Hematopoietic multipotent progenitor cell treated with erythropoietin and hydrocortisone succinate and interleukin-3 and kit ligand, for 6 days (in vitro differentiated cells): ENCODE measurements at places on chromosomes 2 and 18.

GRCh38 chr2:189015359-189015758, 41.2 kb downstream of the COL3A1 start:
- no peak for DNase-seq

GRCh38 chr18:45896991-45897390, 70.1 kb downstream of the EPG5 start:
- no peak for DNase-seq

DNA sequence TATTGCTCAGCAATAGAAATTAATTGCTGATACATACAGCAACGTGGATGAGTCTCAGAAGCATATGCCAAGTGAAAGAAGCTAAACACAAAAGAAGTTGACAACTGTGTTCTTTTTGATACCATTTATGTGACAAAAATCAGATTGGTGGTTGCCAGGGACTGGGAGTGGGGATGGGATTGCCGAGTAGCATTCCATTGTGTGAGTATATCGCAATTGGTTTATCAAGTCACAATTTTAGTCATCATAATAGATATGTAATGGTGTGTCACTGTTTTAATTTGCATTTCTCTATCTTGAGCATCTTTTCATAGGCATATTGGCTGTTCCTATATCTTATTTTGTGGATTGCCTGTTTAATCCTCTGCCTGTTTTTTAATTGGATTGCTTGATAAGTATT, 20.9 kb downstream of the STRADB start:
- DNase-seq, result no peak

GRCh38 chr18:43596105-43596712, 318.9 kb upstream of the SYT4 start:
- DNase-seq, result peak; percentile 58

- no peak for DNase-seq
These were observed 28.8 kb downstream of the TANC1 start for GRCh38 chr2:158997037-158997790.

GRCh38 chr2:67712484-67712883, 315.4 kb downstream of the ETAA1 start:
- DNase-seq, result no peak

- no peak for DNase-seq
These were observed 10.4 kb downstream of the UBE2E3 start for GRCh38 chr2:180990794-180991193.

- peak; percentile 74 for DNase-seq
These were observed 84.6 kb downstream of the PLCL1 start for GRCh38 chr2:197889041-197889440.

- DNase-seq, result peak; percentile 25
These were observed 1.5 kb downstream of the ACSL3 start for GRCh38 chr2:222862106-222862908.

DNA sequence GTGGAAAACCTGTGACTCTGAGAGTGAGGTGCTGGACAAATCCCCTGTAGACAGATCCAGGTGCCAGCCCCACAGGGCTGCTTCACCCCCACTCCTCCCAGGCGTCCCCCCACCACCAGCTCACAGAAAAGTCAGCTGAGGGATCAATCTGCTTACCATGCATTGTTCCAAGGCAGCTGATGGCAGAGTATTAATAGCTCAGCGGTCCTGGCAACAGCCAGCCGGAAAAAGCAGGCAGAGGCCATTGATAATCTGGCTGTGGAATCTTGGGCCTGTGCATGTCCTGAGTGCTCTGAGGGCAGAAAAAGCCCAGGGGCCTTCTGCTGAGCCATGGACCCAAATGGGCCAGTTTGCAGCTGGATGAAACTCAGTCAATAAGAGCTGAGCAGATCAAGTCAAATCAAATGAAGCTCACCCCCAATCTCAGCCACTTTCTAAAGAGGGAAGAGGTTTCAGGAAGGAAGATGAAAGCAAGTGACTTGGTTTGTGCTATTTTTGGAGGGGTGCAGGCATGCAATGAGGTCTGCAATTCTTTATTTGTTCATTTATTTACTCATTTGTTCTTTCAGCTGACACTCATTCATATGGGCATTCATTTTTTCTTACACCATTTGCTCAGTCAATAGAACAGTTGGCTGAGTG, 63.4 kb downstream of the GYPC start:
- DNase-seq, result no peak

GRCh38 chr2:80351231-80351630, 46.7 kb upstream of the LRRTM1 start:
- no peak for DNase-seq

- peak; percentile 46 for DNase-seq
These were observed 542 bp upstream of the RNF103 start for GRCh38 chr2:86624267-86624547.

DNA sequence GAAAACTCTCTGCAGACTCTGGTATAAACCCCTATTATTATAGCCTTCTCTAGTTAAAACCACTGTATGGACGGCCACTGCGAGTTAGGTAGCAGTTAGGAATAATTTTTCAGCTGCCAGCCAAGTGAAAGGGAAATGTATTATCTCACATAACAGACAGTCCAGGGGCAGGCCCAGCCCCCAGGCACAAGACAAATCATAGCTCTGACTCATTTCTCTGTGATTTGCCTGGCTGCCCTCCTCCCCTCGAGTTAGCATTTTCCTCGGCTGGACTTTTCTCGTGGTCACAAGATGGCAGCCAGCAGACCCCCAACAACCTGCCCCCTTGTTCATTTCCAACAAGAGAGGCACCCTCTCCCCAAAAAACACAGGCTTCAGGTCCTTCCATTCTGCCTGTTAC, 10.5 kb downstream of the VIT start:
- no peak for DNase-seq

- no peak for DNase-seq
These were observed 21.3 kb upstream of the COPS8 start for GRCh38 chr2:237064203-237065070.

GRCh38 chr2:144390424-144391020, 129.4 kb downstream of the ZEB2 start:
- DNase-seq, result no peak

DNA sequence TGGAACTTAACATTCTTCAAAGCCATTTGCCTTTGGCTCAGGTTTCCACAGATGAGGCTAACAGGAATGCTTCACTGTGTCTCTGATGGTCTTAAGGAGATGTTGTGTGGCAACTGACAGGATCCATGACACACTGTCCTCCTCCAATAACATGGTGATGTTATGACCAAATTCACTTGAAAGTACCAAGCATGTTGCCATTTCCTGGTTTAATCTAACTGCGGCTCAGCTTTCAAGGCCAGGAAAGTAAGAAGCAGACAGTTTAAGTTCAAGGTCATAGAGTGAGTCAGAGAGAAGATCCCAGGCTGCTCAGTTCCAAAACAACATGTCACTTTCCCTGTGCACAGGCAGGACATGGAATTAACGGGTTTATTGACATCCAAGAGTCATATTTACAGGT, 513.6 kb downstream of the STK39 start:
- DNase-seq, result no peak

GRCh38 chr2:20077411-20077940, 26.0 kb upstream of the LAPTM4A start:
- peak; percentile 38 for DNase-seq

DNA sequence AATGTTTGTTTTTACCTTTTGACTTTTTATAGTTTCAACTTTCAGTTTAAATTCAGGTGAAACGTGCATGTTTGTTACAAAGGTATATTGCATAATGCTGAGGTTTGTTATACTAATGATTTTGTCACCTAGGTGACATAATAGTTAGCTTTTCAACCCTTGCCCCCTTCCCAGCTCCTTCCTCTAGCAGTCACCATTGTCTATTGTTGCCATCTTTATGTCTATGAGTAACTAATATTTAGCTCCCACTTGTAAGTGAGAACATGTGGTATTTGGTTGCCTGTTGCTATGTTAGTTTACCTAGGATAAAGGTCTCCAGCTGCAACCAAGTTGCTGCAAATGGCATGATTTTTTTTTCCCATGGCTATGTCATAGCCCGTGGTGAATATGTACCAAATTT, 322.3 kb upstream of the SETBP1 start:
- DNase-seq, result no peak

GRCh38 chr2:196592911-196593881, 46.3 kb upstream of the CCDC150 start:
- peak; percentile 41 for DNase-seq

DNA sequence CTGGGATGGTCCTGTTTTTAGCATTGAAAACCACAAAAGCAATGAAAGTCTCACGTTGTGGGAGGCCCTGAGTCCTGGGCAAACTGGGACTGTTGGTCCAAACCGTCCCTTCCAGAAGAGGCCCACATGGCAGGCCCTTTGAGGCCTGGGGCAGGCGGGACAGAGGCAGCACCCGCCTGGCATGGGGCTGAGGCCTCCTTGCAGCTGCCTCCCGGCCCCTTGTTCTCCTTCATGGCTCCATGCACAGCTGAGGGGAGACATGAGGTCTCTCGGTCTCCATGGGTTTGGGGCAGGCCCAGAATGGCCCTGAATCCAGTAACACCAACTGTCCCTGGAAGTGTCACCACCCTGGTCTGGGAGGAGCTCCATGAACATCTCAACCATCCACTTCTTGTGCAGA, 61.9 kb downstream of the RRM2 start:
- no peak for DNase-seq

DNA sequence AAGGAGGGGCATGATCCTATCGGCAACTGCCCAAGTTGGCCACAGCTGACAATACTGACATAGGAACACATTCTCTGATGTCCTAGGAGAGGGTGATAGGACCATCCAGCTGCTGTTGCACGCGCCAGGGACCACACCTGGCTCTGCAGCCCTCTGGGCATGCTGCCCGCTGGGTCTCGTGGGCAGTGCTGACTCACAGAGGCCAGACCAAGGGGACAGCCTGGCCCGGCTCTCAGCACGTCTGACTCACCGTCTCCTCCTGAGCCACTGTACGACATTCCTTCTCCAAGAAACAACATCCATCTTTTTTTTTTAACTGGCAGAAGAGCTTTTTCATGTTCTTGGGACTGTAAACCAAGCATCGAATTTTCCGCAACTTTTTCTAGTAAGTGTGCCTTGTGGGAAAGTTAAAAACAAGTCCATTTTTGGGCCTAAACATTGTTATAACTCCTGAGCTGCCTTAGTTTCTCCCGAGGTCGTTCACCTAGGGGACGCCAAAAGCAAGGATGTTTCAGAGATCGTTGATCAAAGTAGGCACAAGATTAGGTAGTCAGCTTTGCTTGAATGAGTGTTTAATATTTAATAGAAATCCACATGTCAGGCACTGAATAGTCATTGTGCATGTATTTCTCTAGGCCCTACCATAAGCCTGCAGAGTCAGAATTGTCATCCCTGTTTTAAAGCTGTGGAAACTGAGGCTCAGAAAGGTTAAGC, 100.3 kb downstream of the TTC32 start:
- no peak for DNase-seq

- no peak for DNase-seq
These were observed 101.5 kb upstream of the NEDD4L start for GRCh38 chr18:57942493-57942892.

DNA sequence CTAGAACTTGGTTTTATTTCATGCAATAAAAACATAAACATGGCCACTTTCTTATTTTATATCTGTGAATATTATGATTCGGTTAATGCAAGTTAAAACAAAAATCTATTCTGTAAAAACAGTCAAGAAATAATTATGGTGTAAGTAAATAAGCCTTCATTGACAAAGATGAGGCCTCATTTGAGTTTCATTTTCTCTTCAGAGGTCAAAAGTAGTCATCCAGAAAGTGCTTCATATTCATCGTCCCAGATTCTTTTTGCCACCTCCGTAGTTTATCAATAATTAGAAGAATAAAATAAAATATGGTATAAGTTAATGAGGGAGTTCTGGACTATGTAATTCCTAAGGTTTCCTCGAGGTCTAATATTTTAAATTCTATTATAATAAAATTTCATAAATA, 19.4 kb upstream of the HNRNPA3 start:
- no peak for DNase-seq

DNA sequence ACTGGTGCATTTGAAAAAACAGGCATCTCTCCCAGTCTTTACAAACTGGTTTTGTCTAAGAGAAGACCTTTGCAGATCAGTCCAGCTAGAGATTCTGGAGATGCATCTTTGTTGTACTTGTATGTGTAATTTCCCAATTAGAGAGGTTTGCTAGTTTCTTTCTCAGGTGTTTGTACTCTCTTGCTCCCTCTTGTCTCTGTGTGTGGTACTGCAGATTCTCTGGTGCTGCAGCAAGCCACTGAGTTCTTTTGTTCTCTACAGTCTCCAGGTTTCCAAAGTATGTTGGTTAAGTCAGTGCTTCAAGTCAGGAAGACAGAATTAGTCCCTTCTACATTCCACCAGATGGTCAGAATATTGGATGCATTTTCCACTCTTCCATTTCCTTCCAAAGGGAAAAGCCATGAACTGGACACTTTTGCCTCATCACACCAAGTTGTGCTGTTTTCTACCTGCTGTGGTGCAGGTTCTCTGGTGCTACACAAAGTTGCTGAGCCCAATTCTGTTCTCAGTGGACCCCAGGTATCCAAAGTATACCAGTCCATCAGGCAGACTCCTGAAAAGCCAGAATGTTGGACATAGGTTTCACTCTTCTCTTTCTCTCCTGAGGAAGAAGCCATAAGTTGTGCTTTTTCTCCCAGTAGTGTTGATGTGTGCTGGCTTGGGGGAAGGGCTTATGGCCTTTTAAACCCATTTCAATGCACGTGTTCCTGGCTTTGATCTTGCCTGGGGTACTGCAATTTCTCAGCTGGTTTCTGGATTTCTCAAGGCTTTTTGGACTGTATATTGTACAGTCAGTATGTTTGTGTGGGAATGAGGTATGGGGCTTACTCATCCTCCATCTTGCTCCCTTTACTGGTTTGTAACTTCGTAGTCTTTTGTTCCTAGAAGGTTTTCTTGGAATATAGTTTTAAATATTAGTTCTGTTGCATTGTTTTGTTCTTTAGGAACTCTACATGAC, 29.8 kb downstream of the EPC2 start:
- peak; percentile 68 for DNase-seq

- DNase-seq, result no peak
These were observed 120.8 kb upstream of the SULT1C3 start for GRCh38 chr2:108118996-108119395.

DNA sequence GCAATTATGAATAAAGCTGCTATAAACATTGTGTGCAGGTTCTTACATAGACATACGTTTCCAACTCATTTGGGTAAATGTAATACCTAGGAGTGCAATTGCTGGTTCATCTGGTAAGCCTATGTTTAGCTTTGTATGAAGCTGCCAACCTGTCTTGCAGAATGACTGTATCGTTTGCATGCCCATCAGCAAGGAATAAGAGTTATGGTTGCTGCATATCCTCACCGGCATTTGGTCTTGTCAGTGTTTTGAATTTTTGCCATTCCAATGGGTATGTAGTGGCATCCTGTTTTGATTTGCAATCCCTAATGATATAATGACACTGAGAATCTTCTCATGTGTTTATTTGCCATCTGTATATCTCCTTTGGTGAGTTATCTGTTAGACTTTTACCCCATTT, 20.7 kb downstream of the CCDC150 start:
- DNase-seq, result no peak

DNA sequence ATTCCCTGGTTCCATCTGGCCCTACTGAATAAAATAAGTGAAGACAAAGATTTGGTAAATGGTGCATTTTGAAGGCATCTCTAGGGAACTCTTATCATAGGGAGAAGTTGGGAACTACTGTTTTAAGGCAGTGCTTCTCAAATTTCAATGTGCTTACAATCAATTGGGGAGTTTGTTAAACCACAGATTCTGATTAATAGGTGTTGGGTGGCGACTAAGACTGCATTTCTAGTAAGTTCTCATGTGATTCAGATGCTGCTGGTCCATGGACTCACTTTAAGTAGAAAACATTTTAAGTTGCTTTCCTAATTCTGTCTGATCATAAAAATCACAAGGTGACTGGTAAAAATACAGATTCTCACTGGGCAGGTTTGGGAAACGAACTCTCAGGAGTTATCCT, 14.6 kb downstream of the FARSB start:
- no peak for DNase-seq

- DNase-seq, result no peak
These were observed 194.5 kb upstream of the APCDD1 start for GRCh38 chr18:10259901-10260300.
